ENCODE measurements at places on chromosomes 3 and 15.

- DNase-seq, result no peak
Measured at GRCh38 chr15:52856286-52856685, 66.2 kb upstream of the ONECUT1 start.

- DNase-seq, result no peak
Measured at GRCh38 chr3:46851364-46852333, 11.6 kb downstream of the MYL3 start.

GRCh38 chr3:125552401-125552800, 32.4 kb upstream of the SNX4 start:
- DNase-seq, result no peak

GRCh38 chr3:160801386-160802118, 45.5 kb downstream of the PPM1L start:
- DNase-seq, result no peak

DNA sequence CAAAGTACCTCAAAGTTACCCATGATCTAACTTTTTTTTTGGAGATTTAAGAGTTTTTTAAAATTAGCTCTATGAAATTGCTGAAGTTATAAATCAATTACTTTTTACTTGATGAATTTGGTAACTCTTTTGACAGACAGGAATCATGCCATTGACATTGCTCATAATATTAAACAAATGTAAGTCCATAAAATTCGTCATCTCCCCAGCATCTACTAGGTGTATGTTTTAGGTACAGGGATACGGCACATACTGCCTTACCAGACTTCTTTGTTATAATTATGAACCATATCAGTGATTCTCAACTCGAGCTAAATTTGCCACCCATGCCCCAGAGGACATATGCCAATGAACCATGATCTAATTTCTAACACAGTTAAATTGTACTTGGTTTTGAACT, 247.5 kb upstream of the TGFBR2 start:
- DNase-seq, result no peak

DNA sequence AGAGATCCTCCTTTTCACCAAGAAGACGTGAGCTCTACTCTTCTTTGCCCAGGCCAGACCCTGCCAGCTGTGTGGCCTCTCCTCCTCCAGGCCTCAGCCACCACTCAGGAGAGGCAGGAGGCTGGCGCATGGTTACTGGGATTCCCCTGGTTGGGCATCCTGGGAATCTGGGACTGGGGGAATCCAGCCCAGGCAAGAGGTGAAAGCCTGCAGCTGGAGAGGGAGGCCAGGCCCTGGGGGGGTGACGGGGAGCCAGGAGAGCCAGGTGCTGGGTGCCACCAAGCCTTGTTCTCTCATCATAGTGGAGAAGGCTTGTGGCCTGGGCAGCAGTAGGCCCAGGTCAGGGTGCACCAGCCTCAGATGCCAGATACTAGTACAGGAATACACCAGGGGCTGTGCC, 6.2 kb downstream of the CCDC9B start:
- no peak for DNase-seq

DNA sequence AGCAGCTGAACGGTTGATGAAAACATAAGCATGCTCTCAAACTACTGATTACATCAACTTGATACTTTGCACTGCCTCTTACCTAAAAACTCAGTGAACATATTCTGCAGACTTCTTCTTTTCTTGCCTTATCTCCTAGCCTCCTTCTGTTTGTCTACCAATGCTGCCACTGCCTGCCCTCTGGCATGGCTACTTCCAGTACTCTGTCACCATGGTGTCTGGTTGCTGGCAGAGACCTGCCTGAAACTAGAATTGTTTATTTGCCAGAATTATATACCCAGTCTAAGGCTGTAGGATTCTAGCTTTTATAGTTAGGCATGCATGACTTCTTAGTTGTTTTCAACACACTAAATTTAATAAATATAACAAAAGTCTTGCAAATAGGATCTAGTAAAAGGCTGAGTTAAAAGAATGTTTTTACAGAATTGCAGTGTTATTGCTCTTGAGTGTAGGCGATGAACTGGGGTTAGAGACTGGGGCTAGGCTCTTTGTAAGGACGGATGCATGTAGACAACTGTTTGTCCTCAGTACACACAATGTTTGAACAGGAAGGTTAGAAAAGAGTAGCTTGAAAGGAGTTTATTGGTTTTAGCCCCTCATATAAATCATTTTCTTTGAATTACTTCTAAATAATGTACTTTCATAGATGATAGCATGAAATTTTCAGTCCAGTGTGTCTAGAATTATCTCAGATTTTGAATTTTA, 116.3 kb downstream of the KCNAB1 start:
- DNase-seq, result no peak

GRCh38 chr3:116920826-116921610, 211.4 kb downstream of the TUSC7 start:
- no peak for DNase-seq

GRCh38 chr15:51731549-51732267, 5.7 kb downstream of the LYSMD2 start:
- DNase-seq, result no peak

GRCh38 chr3:126135071-126135405, 45.3 kb downstream of the ALDH1L1 start:
- no peak for DNase-seq

GRCh38 chr15:51082246-51082645, 12.5 kb downstream of the TNFAIP8L3 start:
- DNase-seq, result no peak

GRCh38 chr15:74635228-74635627, 19.6 kb downstream of the CLK3 start:
- DNase-seq, result peak; percentile 25

DNA sequence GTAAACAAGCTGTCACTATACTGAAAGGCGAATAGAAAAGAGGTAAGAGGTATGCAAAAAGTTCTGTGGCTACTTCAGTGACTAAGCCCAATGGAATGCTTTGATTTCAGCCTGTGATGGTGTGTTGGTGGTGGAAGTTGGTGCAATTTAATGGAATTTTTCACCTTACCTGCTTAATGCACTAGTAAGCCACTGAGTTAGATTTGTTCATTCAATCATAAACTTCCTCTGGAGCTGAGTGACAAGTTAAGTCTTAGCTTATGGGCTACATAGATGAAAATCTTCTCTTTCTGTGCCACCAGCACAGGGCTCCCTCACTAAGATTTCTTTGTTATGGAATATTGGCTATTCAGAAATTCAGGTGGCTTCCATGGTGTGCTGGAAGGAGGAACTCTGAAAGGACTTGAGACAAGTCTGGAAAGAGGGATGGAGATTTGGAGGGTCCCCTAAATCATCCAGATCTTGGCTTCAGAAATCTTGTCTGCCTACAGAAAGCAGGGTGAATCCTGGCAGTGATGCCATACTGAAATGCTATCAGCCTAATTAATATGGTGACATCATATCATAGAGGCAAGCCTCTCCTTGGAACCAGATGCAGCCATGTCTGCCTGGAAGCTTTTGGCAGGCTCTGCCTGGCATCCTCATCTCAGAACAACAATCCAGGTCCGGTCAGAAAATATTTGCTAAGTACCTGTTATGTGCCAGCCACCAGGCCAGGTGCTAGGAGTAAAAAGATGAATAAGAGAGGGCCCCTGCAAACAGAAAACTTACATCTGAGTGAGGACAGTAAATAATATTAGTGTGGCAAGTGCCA, 8.1 kb upstream of the GAP43 start:
- no peak for DNase-seq

DNA sequence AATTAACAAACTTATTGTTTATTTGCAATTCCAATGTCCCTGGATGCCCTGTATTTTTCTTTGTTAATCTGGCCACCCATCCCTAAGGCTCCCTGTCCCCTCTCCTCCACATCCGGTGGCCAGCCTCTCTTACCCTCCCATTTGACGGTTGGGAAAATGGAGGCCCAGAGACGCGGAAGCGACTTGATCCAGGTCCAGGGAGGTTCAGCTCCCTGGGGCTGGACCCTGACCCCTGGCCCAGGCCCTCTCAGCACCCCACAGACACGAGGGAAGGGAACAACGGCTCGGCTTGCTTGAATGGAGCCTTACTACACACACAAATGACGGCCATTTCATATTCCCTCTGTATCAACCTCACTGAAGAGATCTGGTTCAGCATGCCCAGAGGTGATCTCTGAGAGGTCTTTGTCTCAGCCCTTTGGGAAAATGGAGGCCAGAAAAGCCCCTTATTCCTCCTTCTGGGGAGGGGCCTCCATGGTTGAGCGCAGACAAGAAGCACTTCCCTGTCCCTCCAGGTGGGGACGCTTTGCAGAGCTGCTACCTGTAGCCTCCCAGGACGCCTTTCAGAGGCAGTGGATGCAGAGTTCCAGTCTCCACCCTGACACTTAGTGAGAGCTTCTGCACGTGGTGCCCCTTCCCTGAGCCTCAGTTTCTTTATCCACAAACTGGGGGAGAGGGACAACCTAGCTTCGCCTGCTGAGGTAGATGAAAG, 82.1 kb downstream of the ATP2B2 start:
- DNase-seq, result no peak

DNA sequence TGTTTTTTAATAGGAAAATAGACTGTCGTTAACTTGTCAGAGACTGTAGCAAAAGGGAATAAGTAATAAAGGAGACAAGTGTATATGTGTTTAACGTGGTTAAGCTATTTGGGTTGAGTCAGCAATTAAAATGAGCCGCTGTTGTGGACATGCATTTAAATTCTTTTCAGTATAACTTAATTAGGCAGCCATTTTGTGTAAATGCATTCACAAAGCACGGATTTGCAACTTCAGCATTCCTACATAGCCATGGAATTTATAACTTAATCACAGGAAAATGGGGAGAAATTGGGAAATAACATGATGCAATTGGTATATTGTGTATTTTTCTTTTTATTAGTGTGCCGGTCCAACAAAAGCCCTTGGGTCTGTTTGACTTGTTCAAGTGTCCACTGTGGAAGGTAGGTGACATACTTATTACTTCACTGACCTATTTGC, 27.9 kb downstream of the USP3 start:
- DNase-seq, result no peak

GRCh38 chr3:195066441-195066841, 204.5 kb downstream of the XXYLT1 start:
- no peak for DNase-seq

DNA sequence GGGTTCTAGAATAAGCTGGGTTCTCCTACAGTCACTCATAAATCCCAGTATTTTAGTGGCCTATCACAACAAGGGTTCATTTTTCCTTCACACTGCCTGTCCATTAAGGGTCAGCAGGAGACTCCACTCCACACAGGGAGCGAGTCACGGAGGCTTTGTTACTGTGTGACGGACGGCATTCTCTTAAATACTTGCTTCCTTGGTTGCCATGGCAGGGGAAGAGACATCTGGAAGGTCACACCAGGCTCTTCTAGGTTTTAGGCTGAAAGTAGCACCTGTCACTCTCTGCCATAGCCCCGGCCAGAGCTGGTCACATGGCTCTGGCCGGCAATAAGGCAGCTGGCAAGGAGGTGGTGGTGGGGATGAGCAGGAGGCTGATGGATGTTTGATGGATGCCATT, 89.4 kb upstream of the ANKRD34C start:
- DNase-seq, result peak; percentile 80

DNA sequence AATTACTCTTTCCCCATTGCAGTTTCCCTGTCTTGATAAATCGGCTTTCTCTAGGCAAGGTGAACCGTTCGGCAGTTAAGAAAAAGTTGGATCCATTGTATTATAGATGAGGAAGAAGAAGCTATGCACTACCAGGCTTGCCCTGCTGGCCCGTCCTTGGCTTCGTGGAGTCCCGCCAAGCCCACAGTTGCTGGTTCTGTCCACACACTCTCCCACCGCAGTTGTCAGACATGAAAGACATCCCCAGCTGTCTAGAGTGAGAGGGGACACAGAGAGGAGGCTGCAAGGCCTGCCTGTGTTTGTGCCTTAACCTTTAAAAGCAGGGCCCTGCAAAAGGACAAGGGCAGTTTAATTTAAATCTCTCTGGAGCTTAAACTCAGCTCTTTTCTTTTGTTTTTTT, 47.2 kb upstream of the PLCL2 start:
- no peak for DNase-seq

DNA sequence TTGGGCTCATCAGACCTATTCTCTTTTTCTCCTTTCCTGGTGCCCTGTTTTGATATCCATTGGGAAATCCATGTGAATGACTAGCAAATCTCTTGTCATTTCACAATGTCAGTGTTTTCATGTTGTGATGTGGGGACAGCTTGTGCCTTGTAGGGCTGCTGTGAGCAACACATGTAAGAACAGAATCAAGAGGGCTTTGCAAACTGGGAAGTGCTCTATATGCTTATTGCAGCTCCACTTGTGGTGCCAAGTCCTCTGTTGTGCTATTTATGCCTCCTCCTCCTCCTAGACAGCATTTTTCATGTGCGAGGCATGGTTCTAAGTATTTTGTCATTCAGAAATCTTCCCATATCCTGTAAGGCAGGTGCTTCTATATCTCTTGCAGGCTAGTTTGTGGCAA, 56.4 kb downstream of the ZNF621 start:
- no peak for DNase-seq

GRCh38 chr15:63483521-63484371, 20.6 kb upstream of the USP3 start:
- DNase-seq, result no peak

GRCh38 chr15:85578941-85579701, 198.7 kb downstream of the AKAP13 start:
- peak; percentile 88 for DNase-seq

- no peak for DNase-seq
Measured at GRCh38 chr3:164155400-164155799, 922.9 kb downstream of the SI start.

DNA sequence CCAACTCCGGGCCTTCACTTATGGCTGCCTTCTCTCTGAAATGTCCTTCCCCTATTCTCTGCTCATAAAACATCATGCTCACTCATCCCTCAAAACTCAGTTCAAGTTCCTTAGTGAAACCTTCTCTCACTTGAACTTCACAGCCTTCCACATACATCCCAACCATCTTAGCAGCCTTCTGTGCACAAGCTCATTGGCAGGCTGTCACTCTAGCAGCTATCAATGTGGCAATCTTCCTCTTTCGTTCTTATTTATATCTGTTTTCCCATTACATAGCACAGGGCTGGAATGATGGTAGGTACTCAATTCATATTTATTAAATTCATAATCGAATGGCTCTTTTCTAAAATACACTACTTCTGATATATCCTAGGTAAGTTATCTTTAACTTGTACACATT, 66.4 kb upstream of the MCTP2 start:
- no peak for DNase-seq

DNA sequence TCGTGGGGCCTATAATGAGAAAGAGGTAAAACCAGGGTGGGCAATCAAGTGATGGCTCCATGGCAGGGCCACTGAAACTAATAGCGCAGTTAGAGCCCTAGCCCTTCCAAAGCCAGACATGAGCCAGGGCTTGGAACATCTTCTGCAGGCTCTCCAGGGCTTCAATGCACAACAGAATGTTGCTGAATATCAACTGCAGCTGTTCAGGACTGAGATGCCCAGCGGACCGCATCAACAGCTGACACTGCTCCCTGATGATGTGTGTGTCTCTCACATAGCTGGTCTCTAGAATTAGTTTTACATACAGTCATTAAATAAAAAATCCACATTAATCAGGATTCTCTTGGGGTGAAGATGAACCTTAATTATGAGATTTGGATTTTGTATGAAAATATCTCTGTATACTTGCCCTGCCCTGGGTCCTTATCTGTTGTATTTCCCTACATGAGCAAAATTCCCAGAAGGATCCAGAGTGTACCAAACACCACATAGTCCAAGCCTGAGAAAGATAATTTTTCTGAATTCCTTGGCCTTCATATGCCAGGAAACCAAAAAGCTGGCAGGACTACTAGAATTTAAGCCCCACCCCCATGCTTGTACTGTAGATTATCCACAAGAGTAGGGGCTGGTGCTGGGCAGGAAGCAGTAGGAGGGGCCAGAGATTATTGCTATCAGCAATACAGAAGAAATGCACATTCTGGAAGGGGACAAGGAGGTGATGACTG, 7.7 kb upstream of the GOLGB1 start:
- DNase-seq, result peak; percentile 28
